Cerebellar cortex (tissue), 1 donor: ENCODE measurements at places on chromosomes 6 and 20.

- no peak for DNase-seq
These were observed 73.1 kb upstream of the DST start for GRCh38 chr6:56715741-56716140.

GRCh38 chr6:36246506-36247268 lies 23.2 kb upstream of the PNPLA1 start:
- no peak for DNase-seq

DNA sequence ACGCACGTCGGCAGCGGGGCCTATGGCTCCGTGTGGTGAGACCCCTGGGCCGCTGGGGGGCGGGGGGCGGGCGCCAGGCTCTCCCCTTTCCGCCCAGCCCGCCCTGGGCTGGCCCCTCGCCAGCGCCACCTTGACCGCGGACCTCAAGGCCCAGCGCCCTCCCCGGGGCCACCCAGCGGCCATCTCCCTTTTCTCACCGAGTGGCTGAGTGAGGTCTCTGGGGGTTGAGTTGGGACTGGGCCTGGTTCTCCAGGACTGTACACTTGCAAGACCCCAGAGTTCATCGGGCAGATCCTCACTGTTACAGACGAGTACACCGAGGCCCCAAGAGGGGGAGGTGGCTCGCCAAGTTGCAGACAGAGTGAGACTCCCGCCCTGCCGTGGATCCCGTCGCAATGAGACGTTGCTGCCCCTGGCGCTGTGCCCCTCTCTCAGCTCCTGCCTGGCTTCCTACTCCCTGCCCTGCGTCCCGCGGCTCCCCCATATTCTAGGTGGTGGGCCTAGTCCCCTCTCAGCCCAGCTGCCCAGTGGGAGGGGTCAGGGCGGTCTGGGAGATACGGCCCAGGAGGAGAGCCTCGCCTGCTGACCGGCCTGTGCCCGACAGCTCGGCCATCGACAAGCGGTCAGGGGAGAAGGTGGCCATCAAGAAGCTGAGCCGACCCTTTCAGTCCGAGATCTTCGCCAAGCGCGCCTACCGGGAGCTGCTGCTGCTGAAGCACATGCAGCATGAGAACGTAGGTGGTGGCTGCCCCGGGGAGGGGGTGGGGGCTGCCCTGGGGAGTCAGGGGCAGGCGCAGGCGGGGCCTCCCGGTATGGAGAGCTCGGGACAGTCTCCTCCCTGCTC lies 576 bp downstream of the MAPK13 start:
- no peak for DNase-seq

GRCh38 chr6:52759085-52759484 lies 4.2 kb downstream of the GSTA2 start:
- no peak for DNase-seq

GRCh38 chr6:130676077-130676772 lies 151.0 kb upstream of the SMLR1 start:
- DNase-seq, result no peak
